ENCODE measurements at places on chromosomes 11 and 22.

DNA sequence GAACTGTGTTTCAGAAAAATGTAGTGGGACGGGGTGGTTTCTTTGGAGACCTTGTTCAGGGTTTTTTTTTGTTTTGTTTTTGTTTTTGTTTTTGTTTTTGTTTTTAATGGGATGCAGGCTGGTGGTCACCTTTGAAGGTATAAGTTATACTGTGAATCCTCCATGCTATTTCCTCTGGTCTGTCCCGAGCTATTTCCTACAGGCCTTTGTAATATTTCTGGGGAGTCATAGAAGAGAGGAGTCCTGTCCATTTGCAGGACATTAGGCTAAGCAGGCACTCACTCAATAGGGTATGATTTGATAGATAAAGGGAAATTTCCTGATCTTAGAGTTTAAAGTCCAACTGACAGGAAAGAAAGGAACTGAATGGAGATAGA is 78.0 kb downstream of the TRAF6 start:
- no peak for DNase-seq

- no peak for DNase-seq
These were observed 212.5 kb downstream of the CTTN start for GRCh38 chr11:70610566-70611565.

- no peak for DNase-seq
These were observed 565.4 kb downstream of the ETS1 start for GRCh38 chr11:128022007-128022368.

DNA sequence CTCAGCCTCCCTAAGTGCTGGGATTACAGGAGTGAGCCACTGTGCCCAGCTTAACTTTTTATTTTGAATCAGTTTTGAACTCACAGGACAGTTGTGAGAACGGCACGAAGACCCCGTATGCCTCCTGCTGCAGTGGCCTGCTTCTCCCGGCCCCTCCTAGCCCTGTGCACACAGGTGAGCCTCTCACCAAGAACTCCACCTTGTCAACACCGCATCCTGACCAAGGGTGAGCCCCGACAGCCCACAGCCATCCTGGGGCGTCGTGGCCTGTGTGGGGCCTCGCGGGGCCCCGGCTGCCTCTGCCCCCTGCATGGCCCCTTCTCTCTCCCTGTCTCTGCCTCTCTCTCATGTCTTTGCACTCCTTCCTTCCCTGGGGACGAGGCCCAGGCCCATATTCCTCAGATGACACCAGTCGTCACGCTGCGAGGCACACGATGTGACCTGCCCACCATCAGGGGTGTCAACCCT is 38.8 kb downstream of the GNB1L start:
- no peak for DNase-seq

DNA sequence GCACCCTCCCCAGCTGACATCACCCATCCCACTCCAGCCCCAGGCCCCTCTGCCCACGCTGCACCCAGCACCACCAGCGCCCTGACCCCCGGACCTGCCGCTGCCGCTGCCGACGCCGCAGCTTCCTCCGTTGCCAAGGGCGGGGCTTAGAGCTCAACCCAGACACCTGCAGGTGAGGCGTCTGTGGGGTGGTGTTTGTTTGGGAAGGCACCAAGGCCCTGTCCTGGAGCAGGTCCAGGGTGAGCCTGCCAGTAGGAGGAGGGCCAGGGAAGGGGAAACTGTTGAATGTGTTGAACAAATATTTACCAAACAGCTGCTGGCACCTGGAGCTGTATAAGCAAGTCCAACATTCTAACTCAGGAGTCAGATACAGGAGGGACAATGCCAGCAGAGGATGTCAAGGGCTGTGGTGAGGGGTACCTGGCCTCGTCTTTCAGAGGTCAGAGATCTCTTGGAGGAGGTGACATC is 3.1 kb downstream of the VEGFB start:
- DNase-seq, result no peak

GRCh38 chr22:22897091-22897490 is 9.5 kb downstream of the IGLL5 start:
- no peak for DNase-seq

DNA sequence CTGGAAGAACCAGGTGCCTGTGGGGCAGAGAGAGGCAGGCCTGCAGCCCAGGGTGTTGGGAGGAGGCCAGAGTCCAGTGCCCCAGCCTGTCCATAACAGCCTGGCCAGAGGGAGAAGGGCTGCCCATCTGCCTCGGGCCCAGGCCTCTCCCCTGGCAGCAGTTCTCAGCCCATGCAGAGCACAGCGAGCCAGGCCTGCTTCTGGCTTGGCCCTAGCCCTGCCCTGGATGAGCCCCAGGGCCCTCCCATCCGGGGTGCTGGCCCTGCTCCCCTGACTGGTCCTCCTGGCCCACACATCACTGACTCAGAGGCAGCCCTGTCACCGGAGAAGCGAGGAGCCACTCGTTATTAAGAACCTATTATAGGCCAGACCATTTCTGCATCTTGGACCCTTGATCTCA is 19.7 kb upstream of the MYRF start:
- no peak for DNase-seq

DNA sequence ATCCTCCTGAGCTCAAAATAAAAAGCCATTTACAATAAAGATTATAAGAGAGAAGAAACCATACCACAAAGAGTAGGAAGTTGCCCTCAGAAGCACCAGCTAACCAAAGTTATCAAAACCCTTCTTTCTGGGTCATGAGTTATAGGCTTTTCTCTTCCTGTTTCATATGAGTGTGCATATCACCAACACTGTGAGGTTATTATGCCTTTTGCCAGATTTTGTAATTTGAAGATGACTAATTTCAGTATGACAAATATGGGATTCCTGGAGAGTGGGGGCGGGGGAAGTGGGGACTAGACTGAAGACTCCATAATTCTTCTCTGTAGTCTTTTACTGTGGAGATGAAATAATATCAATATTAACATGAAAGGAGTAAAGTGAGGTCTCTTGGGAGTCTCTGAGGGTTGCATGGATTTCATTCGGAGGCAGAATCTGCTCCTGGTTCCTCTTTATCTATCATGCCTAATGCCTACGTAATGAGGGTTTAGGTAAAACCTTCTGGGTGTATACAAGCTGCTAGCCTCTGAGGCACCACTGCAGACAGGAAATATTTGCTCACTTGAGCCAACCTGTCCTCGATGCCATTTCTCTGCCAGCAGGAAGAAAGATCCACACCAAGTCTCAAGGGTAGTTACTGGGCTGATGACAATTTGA is 2.1 kb downstream of the LPXN start:
- DNase-seq, result peak; percentile 70

- no peak for DNase-seq
These were observed 41.7 kb downstream of the KIAA1671 start for GRCh38 chr22:24994070-24994763.

DNA sequence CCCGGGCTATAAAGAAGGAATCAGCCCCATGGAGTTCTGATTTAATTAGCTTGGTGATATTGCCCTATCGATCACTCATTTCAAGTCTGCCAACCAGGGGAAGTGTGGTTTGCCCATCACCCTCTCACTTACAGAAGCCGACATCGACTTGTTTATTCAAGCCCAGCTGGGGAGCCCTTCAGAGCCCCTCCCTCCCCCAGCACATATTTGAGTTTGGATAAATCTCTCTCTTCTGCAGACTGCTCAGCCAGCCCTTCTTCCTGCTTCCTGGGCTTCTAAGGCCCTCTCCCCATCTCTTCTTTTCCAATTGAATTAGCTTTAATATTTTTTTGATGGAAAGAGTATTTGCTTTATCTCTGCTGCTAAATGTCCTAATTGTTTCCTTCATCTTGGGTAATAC is 299.0 kb downstream of the MIAT start:
- DNase-seq, result no peak

- no peak for DNase-seq
These were observed 18.0 kb downstream of the FAM227A start for GRCh38 chr22:38638216-38638615.

DNA sequence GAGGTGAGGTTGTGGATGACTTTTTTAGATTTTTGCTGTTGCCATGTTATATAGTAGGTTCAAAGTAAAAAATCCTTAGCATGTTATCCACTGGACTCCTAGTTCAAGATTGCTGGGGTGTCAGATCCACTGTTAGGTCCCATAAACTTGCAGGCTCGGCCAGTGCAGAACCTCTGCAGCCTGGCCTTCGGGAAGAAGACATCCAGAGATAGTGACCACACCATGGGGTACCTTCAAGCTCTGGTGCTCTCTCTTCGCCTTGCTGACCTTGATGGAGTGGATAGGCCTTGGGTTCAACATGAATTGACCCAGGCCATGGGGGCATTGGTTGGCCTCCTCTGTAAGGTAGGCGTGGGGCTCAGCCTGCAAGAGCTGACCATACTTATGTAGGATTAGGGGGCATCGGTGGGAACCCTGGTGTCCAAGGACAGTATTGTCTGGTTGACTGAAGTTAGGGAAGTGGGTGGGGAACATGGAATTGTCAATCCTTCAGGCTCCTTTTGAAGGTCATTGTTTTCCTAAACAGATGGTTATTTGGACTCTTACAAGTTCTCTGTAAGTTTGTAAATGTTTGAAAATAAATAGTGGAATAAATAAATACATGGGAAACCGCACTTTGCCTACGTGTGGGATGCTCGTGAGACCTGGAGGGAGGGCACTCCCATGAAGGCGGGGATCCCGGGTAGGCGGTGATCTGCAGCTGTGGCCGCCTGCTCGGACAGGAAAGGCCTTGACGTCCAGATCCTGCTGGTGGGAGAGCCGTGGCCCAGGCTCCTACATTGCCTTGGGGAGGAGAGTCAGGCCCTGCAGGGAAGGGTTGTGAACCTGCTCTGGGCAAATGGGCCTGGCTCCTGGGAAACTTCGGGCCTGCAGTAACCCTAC is 37.1 kb downstream of the BCR start:
- DNase-seq, result no peak
